Activated CD4-positive, alpha-beta T cell treated with anti-CD3 and anti-CD28 coated beads for 48 hours (primary cell): ENCODE measurements at places on chromosomes 4 and X.
A peak's percentile ranks its signal among the peaks of the same experiment; 100 is the strongest.

GRCh38 chrX:136473663-136474062, 14.1 kb upstream of the BRS3 start:
- DNase-seq, result no peak

DNA sequence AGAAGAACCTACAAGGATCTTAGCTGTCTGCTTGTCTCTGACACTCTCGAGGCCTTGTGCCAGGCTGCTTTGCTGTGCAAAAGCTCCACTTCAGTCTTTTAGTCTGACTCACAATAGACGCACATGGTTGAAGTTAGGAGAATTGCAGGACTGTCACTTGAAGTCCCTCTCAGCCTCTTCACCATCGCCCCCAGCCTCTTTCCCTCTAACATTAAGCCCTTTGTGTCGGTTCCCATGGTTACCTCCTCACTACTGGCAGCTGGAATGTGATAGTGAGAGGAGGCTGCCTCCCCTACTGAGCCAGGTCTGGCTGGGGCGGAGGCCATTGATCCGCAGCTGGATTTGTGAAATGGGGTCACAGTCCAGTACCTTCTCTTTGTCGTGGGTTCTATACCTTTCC, 201.8 kb downstream of the SOWAHB start:
- DNase-seq, result no peak

DNA sequence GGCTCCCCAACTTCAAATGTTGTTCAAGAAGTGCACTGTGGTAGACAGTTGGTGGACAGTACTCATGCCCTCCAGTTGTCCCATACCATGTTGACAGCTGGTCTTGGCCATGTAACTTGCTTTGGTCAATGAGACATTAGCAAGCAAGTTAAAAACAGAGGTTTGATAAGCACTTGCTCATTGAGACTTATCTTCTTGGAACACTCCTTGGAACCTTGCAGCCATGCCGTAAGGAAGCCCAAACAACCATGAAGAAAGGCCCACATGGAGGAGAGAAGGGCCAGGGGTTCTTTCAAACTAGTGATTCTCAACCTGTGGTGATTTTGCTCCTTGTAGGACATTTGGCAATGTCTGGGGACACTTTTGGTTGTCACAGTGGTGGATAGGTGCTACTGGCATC, 2.6 kb upstream of the PRPS2 start:
- DNase-seq, result no peak

GRCh38 chrX:101595739-101596419, 21.9 kb downstream of the ARMCX6 start:
- DNase-seq, result peak; percentile 23

DNA sequence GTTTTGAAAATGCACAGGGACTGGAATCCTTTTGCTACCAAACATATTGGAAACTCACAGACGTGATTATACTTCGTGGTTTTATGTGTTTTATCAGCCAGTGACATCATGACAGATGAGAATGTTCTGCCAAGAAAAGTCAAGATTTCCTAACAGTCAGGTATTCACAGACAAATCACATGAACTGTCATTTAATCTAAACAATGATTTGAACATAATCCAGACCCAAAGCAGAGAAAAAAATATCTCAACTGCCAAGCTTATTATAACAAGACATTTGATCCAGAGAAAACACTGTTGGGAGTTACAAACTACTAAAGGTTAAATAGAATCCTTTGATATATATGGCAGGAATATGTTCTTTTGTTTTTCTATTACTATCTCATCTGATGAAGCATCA, 635.9 kb upstream of the FRG1 start:
- DNase-seq, result no peak

GRCh38 chr4:118752551-118752950, 67.4 kb downstream of the METTL14 start:
- DNase-seq, result no peak

DNA sequence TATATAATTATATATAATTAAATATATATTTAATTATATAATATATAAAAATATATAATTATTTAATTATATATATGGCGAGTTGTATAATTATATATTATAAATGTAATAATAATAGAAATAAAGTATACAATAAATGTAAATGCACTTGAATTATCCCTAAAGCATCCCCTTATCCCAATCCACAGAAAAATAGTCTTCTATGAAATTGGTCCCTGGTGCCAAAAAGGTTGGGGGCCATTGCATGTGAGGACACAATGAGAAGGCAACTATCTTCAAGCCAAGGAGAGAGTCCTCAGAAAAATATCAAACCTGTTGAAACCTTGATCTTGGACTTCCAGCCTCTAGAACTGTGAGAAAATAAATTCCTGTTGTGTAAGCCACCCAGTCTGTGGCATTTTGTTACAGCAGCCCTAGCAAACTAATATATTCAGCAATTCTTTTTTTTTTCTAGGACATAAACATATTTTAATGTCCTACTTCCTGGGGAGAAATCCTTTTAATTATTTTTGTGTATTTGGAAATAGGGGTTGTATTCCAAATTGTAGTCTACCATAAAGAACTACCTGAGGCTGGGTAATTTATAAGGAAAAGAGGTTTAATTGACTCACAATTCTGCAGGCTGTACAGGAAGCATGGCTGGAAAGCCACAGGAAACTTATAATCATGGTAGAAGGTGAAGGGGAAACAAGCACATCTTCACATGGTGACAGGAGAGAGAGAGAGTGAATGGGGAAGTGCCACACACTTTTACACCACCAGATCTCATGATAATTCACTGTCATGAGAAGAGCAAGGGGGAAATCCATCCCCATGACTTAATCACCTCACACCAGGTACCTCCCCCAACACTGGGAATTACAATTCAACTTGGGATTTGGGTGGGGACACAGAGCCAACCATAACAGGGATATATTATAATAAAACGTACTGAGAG, 22.9 kb upstream of the CXCL2 start:
- DNase-seq, result no peak

- no peak for DNase-seq
Measured at GRCh38 chr4:48071191-48071590, 54.6 kb downstream of the NIPAL1 start.

DNA sequence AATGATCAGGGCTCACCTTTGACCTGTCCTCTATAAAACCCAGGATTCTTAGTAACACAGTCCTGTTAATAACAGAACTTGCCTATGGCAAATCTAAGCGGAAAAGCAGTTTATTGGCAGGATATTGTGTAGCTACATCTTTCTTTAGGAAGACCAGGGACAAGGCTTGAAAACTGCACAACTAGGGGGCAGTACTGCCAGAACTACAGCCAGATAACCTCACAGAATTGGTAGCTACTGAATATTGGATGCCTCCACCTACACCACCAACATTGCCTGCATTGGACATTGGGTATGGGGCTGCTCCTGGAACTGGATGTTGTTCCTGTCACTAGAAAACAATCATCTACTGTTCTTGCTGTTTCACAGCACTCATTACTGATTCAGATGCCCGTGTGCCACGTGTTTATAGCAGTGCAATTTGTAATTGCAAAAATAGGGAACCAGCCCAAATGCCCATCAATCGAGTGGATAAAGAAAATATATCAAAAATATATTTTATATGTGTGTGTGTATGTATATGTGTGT, 47.4 kb downstream of the REPS2 start:
- DNase-seq, result no peak

GRCh38 chr4:189060104-189060503, 880.6 kb upstream of the FRG1 start:
- DNase-seq, result no peak

DNA sequence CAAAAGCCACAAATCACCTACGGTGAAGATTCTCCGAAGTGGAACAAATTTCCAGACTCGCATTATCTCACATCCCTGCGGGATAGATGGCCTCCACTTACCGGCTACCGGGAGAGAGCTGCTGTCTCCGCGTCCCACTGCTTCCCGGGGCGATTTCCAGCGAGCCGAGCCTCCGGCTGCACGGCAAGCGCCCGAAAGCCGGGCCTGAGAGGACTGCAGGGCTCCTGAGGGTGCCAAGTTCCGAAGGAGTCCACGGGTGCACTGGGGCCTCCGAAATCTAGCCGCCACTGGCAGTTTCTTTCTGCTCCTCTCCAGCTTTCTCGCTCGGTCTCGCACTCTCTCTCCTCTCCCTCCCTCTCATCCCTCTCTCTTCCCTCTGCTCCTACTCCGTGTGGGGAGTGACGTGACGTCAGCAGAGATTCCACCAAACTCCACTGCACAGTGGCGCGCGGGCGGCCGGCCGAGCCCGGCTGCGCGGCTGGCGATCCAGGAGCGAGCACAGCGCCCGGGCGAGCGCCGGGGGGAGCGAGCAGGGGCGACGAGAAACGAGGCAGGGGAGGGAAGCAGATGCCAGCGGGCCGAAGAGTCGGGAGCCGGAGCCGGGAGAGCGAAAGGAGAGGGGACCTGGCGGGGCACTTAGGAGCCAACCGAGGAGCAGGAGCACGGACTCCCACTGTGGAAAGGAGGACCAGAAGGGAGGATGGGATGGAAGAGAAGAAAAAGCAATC, 14.0 kb upstream of the PITX2 start:
- DNase-seq, result no peak

DNA sequence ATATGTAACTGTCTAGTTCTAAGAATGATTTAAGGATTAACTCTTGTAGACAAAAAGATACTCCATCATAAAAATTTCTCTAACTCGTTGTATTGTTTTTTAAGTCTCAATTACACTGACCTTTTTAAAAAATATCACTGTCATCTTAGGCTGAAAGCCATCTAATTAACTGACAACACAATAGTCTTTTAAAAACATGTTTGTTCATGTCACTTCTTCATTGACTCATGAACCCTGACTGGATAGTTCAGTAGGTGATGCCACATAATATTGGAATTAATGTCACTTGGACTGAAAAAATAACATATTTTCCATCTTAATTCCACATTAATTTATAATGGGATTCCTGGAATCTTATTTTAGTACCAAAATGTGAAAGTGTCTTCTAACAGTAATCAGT, 179.3 kb downstream of the ADGRL3 start:
- DNase-seq, result no peak

GRCh38 chr4:186852073-186852420, 128.4 kb upstream of the FAT1 start:
- DNase-seq, result no peak

- no peak for DNase-seq
Measured at GRCh38 chr4:38137080-38137479, 176.9 kb downstream of the PTTG2 start.

DNA sequence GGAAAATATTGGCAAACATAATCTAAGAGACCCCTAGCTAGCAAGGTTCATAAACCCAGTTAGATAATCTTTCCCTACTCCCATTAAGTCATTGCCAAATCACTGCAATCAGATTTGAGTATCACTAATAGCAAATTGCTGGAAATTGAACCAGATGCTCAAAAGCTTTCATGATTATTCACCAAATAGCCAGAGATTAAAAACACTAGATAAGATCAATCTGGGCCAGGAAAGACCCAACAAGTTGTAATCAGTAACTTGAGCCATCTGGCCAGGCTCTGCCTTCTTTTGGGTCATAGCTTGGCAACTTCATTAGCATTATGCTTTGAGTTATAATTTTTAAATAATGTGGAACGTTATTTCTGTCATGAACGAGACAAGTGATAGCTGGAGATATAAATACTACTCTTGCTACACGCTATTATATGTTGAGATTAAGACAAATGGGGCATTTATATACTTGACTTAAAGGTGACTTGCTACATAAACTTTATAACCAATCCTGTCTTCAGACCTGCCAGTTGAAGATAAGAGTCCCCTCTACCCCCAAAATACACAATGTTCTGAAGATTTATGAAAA, 196.6 kb upstream of the EDNRA start:
- no peak for DNase-seq

DNA sequence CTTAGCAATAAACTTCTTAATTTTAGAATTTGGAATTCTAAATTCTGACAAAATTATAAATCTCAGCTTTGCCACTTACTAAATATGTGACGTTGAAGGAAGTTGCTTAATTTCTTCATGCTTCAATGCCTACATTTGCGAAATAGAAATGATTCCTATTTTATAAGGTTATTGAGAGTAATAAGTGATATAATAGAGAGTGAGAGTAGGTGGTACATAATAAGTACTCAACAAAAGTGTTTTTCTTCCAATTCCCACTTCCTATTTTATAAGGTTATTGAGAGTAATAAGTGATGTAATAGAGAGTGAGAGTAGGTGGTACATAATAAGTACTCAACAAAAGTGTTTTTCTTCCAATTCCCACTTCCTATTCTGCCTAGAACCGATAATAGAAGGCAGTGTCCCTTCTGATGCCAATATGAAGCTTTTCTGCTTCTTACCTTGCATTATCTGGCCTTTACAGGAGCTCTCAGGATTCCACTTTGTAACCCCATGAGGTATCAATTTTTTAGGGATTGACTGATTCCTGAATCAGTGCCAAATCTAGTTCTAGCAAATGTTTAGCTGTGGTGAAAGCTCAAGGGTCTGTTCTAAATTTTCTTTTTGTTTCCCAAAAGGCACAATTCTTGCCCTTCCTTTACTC, 31.4 kb downstream of the VSIG4 start:
- no peak for DNase-seq

- DNase-seq, result no peak
Measured at GRCh38 chrX:143437439-143437838, 79.8 kb downstream of the SPANXN3 start.

DNA sequence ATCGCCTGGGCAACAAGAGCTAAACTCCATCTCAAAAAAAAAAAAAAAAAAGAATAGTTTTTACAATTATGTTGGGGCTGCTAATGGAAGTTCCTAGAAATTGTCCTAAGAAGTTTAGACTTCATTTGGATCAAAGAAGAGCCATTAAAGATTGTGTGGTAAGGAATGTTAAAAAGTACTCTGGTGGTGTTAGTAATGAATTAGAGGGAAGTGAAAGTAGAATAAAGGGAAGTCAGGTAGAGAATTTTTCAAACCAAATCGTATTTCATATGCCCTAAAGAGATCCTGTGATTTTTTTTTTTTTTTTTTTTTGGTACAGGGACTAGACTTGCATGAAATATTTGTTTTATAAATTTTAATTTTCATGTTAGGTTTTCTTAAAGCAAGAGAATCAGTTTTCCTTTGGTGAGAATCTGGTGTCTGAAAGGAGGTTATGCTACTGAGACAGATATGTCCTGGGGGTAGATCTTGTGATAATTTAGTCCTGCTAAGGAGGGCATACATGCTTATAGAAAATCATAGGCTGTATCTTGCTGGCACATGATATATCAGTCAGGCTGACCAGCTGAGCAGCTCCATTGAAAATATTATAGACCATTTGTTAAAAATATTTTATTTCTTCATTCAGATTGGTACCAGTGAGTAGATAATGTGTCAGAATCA, 10.7 kb downstream of the SEC24B start:
- no peak for DNase-seq

DNA sequence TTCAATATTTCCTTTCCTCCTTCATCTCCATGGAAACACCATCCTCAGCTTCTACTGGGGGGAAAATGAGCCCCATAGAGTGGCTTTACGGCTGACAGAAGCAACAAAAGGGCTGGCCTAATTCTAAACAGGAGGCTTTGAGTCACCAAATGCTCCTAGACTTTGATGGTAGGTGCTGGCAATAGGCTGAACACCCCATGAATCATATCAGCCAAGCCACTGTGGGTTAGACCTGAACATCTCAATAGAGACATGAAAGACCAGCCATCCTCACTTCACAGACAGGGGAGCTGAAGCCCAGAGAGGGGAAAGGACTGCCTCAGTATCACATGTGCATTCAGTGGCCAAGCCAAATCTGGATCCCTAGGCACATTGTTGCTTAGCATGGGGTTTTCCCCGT, 107.6 kb downstream of the AMER1 start:
- DNase-seq, result no peak
